ENCODE measurements at places on chromosomes 5 and 9. TPM values are rescaled to one million over a fixed set of nuclear protein-coding genes. Genes with fewer than 3 reads are reported as not detected.

CXXC5 gene
- 37.1 TPM for total RNA-seq

DBH gene
- not detected for total RNA-seq

CRB2 gene
- 5.3 TPM for total RNA-seq

ANKRD33B gene
- total RNA-seq: 4.2 TPM

CDKN2A gene
- total RNA-seq: not detected

RGP1 gene
- total RNA-seq: 12.3 TPM

RANBP17 gene
- 212 TPM for total RNA-seq

IL4 gene
- not detected for total RNA-seq

FBXO38 gene
- total RNA-seq: 77.5 TPM

DNA sequence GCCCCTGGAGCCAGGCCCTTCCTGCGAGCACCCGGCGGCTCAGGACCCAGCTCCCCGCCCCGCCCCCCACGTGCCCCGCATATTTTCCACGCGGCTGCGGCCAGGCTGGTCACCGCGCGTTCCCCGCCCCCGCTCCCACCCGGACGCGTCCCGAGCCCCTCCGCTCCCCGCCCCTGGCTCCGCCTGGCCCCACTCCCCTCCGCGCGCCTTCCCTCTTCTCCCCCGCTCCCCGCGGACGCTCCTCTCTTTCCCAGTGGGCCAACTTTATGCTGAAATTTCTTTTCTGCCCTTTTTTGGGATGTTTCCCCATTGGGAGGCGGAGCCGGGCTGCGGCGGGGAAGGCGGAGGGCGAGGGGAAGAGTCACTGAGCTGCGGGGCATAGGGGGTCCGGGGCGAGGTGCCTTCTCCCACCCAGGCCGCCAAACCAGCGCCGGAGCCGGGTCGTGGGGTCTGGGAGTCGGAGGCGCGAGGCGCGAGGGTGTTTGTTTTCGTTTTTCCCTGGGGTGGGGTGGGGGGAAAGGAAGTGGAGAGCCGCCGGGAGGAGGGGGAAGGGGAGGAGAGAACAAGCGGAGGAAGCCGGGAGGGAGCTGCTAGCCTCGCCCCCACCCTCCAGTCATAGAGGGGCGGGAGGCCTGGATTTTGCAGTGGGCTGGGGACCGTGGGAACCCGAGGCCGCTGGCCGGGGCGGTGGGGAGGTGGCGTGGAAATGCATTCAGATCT, 1.0 kb upstream of the TPM2 start:
- no peak for DNase-seq

DNA sequence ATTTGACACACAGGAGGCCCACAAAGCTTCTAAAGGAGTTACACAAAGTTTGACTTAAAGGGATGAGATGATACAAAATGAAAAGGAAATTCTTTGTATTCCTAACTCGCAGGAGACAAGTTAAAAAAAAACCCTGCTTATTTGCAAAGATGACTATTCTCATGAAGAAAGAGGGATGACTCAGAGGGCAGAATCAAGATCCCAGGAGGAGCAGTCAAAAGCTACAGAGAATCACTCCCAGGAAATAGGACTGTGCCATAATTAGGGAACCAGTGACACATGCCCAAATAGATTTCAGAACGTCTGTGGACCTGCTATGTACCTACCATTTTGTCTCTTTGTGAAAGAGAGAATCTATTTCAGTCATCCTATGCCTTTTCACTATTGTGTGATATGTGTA, 103.5 kb upstream of the ARRDC3 start:
- DNase-seq: no peak

DNA sequence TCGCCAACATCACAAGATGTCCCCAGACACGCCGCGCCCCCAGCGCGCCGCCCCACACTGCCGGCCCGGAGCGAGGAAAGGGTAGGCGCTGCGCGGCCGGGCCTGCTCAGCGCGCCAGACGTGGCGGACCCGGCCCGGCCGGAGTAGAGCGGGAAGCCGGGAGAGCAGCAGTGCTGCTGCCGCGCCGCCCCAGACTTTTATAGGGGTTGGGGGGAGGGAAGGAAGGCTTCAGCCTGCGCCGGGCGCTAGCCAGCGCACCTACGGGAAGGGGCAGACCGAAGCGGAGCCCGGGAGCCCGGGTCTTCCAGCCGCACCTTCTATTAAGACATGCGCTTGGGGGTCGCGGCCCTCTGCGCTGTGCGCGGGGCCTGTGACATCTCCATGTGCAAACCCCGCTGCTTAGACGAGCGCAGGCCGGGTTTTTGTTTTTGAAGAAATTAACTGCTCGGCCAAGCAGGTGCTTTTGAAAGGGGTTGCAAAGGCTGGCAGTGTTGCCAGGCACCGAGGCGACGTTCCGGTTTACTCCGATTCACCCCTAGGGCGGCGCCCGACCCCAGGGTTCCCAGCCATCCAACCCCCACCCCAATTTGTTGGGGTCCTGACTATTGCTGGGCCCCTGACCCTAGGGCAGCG, 353 bp upstream of the PAX5 start:
- DNase-seq: no peak

- DNase-seq: no peak
Observed at GRCh38 chr9:16198996-16199395, 646.2 kb downstream of the CCDC171 start.

DNA sequence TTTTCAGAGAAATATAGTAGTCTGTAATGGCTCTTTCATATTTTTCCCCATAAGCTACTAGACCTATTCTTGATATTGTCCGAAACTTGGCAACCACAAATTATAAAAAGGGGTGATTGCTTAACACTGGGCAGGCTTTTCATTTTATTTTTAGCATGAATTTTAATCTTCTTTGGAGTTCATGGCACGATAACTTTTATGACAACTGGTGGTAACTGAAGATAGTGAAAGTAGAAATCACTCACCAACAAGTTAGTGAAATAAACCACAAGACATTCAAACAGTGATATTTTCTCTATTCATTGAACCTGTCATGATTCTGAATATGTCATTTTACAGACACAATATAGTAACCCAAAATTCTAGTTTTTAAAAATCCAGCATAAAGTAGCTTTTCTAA, 213.9 kb downstream of the PRDM9 start:
- no peak for DNase-seq

DNA sequence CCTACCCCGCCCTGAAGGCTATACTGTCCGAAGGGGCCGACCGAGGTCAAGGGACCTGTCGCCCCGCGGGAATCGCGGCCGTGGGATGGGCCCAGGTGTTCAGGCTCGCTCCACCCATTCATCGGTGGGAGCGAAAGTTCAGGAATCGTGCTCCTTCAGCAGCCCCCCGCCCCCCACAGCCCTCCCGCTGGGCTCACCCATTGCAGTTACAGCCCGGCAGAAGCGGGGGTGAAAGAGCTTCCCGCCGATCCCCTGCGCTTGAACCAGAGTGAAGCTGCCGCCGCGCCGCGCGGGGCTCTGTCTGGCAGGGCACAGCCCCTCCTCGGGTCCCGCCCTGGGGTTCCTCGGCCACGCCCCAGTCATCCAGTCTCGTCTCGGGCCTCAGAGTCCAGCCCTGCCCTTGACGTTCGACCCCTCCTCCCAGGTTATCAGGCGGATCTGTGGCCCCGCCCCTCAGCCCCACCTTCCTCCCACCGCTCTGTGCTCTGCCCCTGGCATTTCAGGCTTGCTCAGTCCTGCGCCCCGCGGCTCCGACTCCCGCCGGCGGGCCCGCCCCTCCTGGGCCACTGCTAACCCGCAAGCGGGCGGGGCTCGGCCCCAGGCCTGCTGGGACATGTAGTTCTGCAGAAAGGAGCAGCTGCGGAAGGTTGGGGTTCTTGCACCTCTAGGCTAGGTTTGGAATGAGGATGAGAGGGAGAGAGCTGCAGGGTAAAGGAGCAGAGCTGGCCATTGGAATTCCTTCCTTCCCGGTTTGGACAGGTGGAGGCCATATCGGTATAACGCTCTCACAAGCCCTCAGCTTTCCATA, at the start of gene MYORG:
Gene MYORG (minus strand): TSS at position 303 of the 808 bp plus-strand sequence. CDS start 3,955 bp downstream, outside the sequence.
- peak; percentile 94 for DNase-seq

- no peak for DNase-seq
Observed at GRCh38 chr5:115022303-115022702, 147.4 kb downstream of the TRIM36 start.

DNA sequence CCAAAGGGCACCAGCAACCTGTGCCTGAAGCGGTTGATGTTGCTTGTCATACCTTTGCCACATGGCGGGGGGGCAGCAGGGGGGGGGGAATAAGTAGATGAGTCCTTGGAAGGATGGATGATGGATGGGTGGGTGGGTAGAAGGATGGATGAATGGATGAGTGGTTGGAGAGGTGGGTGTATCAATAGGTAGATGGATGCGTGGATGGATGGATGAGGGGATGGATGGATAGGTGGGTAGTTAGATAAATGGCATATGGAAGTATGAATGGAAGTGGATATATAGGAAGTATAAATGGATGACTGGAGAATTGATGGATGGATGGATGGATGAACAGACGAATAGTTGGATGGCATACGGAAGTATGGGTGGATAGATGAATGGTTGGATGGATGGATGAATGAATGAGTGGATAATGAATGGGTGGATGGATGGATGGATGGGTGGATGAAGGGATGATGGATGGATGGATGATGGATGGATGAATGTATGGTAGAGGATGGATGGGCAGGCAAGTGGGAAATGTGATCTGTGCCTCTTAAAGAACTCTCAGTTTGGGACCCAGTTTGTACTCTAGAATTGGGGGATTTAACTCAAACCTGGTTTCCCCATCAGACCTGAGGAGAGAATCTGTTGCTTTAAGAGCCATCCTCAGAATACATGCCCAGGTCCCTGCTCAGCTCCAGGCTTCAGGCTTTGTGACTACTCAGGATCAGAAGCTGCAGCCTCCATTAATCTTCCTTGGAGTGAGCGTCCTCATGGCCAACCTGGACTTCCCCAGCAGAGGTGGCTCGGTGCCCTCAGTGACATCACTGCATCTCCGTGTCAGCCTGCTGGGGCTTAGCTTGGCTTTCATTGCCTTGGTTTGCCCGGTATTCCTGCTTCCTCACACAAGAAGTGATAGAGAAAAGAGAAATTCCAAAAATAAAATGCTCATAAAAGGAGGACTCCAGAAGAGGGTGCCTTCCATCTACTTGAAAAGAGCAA, 27.6 kb upstream of the SUSD3 start:
- no peak for DNase-seq

DNA sequence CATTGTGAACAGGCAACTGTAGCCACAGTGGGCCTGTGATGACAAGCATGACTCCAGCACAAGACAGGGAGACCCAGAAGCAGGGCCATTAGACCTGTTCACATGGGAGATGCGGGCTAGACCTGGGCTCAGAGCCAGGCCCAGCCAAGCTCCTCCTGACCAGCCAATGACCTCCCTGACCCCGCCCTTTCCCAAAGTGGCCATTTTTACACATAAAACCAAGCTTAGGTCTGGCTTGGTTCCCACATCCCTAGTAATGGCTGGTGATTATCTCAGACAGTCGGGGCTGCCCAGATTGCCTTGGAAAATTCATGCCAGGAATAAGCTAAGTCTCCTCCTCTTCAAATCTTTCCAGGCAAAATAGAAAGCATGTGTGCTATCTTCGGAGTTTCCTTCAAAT, 94.1 kb downstream of the FRMD3 start:
- DNase-seq: no peak

GRCh38 chr9:5578698-5579085, 50.2 kb upstream of the RIC1 start:
- no peak for DNase-seq

DNA sequence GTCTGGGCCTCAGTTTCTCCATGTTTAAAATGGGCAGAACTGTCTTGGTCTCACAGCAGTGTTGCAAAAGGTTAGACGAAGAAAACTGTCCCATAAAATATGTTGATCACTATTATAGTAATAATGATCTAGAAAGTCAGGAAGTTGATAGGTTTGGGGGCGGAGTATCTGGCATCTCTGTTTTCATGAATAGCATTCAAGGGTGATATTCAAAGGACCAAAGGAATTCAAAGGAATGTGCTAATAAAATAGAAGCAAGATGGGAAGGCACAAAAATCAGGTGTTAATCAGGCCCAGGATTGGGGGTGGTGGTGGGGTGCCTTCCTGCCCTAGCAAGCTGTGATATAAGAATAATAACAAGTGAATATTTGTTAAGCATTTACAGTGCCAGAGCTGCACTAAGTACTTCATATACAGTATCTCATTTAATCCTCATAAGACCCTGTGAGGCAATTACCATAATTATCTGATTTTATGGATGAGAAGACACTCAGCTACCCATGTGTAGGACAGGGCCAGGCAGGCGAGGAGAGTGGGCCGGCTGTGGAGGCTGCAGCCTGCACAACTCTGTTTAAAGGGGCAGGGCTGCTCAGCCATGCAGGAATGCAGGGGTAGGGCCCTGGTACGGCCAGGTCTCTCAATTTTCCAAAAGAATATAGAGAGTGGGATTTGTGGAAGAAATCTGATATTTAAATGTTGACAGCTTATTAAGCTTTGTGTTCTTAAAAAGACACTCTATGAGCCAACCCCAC, 142.0 kb upstream of the PANK3 start:
- no peak for DNase-seq

DNA sequence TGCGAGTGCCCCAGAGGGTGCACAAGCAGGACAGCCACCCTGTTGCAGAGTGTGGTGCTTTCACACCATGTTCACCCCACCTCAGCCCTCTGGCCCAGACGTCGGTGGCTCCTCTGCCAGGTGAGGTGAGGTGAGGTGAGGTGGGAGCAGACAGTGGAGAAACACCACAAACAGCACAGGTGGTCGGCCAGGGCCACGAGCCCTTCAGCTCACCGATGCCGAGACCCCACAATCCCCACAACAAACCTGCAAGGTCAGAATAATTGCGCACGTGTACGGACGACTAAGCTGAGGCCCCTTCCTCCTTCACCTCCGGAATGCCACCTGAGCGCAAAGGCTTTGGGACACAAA, 10.5 kb downstream of the BRD3 start:
- no peak for DNase-seq

- no peak for DNase-seq
Observed at GRCh38 chr5:89570557-89570956, 687.6 kb upstream of the MEF2C start.

All from occipital lobe (tissue), 3 donors.